ENCODE measurements at places on chromosomes 7 and 10.

GRCh38 chr10:14089556-14090292 lies 241.0 kb downstream of the FRMD4A start:
- no peak for DNase-seq

DNA sequence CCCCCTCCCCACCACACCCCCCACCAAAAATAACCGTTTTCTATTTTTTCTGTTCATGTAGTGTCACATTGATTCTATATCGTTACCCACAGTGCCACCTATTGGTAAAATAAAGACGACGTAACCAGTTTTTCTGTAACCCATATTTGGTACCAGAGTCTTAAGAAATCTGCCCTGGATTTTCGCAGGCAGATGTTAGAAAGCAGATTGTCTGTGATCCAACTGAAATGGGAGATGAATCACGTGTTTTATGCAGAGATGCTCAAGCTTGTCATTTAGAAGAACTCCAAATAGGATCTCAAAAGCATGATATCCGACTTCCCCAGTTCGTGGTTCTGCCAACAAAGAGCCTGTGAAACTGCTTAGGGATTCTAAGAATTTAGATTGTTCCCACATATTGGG lies 261.1 kb upstream of the CSTF2T start:
- no peak for DNase-seq

GRCh38 chr7:80182630-80183276 lies 48.1 kb downstream of the GNAI1 start:
- DNase-seq, result no peak

- no peak for DNase-seq
These were observed 13.9 kb downstream of the PARD3 start for GRCh38 chr10:34801097-34801733.

DNA sequence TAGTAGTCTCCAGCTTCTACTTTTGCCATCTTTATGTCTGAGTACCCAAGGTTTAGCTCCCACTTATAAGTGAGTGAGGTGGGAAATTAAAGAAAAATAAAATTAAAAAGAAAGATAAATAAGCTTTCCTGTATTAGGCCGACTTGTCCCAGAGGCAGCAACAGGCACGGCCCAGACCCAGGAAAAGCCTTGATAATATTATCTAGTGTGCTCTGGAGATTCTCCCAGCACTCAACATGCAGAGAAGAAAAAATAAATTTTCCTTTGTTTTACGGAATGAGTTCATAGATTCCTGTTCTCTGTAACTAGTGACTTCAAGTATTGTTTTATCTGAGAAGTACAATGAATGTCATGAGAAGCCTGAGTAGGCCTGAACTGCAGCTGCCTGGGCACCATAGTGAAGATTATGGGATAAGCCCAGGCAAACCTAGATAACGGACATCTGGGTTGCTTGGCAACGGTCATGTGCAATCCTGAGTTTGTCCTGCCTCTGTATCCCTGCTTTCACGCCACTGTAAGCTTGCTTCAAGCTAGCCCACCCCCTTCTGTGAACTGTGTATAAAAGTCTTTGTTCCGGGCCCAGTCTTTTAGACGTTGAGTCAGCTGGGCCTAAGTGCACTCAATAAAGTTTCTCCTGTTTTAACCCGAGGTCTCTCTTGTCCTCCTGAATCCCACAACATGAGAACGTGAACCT lies 6.4 kb downstream of the ATE1 start:
- DNase-seq, result no peak

GRCh38 chr10:92432596-92432995 lies 141.3 kb downstream of the IDE start:
- no peak for DNase-seq

- DNase-seq, result no peak
These were observed 17.6 kb upstream of the ELN start for GRCh38 chr7:74010407-74010806.

- DNase-seq, result no peak
These were observed 73.9 kb downstream of the KAT6B start for GRCh38 chr10:74900297-74900696.
